Anterior cingulate cortex (tissue), 58 donors: ENCODE measurements at places on chromosomes 16 and 17.

DNA sequence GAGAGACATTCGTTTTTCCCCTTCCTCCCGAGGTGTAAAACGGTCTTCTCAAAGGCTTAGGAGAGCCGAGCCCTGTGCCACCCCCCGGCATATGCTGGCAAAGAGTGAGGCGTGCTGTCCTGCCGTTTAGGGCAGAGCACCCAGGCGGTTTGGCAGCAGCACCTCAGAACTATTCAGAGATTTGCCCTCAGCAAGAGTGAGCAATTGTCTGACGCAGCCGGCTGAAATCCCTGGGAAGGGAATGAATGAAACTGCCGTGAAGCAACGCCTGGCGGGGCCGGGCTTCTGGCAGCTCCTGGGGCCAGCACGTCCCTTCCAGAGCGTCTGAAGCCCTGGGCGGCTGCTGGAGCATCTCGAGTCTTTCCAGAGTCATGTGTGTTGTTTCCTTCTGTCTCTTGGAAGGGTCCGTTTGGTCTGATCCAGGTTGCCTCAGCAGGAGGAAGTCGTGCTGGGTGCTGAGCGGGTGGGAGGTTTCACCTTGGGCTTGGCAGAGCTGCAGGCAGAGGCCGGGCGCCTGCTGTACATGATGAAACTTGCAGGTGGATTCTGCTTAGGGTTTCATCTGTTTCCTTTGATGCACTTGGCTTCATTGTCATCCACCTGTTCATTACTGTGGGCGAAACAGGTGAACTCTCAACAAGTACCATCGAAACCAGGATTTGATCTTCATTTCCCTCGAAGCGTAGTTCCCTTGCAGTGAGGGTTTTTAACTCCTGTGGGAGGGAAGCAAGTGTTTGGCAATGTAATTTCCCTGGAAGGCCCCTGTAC lies 35.4 kb downstream of the TBCD start:
- peak; percentile 33 for DNase-seq

DNA sequence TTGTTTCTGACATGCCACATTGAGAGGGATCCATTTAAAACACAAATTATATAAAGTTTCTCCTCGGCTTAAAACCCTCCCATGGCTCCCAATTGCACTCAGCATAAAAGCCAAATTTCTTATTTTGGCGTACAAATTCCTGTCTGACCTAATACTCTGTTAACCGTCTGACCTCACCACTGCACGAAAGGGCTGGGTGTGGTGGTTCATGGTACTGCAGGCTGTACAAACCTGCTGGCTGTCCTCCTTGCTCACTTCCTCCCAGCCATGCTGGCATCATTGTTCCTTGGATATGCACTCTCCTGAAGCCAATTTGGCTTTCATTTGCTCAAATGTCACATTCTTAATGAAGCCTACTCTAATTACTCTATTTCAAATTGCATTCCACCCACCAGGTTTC lies 301.6 kb upstream of the C16orf82 start:
- DNase-seq = no peak

- DNase-seq = no peak
These were observed 25.4 kb upstream of the GUCY2D start for GRCh38 chr17:7977039-7977438.

- DNase-seq = no peak
These were observed 220.1 kb upstream of the SOX9 start for GRCh38 chr17:71900621-71901229.

DNA sequence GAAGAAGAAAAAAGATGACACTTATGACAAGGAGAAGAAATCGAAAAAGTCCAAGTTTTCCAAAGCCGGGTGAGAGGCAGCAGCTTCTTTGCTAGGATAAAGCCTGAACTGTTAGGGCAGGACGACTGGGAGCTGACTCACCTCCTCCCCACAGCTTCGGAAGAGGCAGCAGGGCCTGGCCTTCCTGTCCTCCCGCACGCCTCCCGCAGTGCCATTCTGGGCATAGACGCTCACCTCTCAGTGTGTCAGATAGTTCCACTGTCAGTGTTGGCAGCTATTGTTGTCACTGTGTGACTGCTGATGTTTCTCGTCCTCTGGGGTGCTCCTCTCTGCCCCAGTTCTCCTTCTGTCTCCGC lies 12.6 kb downstream of the UBN1 start:
- DNase-seq = no peak

DNA sequence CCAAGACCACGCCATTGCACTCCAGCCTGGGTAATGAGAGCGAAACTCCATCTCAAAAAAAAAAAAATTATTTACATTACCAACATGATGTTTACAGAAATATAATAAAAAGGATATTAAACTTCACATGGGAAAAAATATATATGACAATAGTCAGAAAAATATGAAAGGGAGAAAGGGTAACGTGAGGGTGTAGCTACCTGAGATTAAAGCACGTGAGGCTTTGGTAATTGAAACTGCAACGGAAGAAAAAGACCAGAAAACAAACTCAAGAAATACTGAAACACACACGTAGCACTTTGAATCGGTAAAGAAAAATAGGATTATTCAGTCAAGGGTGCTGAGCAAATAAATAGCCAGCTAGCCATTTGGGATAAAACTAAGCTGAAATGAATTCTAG lies 53.6 kb downstream of the CYTH1 start:
- no peak for DNase-seq

- DNase-seq = no peak
These were observed 13.3 kb downstream of the MPRIP start for GRCh38 chr17:17055286-17056155.

- no peak for DNase-seq
These were observed 4.2 kb upstream of the ARL2BP start for GRCh38 chr16:57240851-57241250.

DNA sequence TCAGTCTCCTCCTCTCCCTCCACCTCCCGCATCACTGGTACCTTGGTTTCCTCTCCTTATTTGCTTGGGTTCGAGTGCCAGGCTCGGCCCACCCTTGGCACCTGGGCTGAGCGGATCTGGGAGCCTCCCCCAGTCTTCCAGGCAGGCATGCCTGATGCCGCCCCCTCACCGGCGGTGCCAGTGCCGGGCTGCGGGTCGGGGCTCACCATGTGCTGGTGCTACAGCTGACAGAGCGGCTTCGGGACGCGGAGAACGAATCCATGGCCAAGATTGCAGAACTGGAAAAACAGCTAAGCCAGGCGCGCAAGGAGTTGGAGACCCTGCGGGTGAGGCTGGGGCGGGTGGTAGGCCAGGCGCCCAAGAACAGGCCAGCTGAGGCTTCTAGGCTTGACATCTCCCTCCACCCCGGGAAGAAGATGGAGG lies 19.2 kb downstream of the FMNL1 start:
- DNase-seq = no peak

- no peak for DNase-seq
These were observed 34.0 kb upstream of the ZNF629 start for GRCh38 chr16:30820952-30821421.

- DNase-seq = no peak
These were observed 8.8 kb upstream of the TANGO6 start for GRCh38 chr16:68834550-68834949.

- DNase-seq = no peak
These were observed 18.6 kb upstream of the MNT start for GRCh38 chr17:2419486-2419885.

GRCh38 chr17:39194089-39194984 lies 3.1 kb downstream of the CACNB1 start:
- peak; percentile 70 for DNase-seq

- DNase-seq = no peak
These were observed 115.9 kb upstream of the TNRC6C start for GRCh38 chr17:77842528-77843147.

GRCh38 chr17:8018436-8018835 lies 16.0 kb downstream of the GUCY2D start:
- DNase-seq = no peak

- DNase-seq = no peak
These were observed 27.1 kb downstream of the HNF1B start for GRCh38 chr17:37717627-37718323.

DNA sequence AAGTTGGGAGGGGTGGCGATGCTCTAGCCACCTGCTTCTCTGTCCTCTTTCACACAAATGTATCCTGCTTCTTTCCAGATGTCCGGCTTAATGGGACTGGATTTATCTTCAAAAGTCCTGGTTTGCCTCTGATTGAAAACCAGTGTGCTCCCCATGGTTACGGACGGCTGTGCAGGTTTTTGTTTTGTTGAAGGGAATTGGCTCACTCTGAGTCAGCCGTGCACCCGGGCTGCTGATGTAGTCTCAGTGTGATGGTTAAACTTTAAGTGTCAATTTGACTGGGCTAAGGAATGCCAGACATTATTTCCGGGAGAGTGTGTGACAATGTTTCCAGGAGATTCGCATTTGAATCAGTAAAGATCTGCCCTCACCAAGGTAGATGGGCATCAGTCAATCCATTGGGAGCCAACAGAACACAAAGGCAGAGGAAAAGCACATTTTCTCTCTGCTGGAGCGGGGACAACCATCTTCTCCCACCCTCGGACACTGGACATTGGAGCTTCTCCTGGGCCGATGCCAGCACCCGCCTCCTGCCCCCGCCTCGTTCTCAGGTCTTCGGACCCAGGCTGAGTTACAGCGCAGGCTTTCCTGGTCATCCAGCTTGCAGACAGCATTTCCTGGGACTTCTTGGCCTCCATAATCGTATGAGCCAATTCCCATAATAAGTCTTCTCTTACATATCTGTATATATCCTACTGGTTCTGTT lies 126.9 kb upstream of the TNRC6C start:
- no peak for DNase-seq
